Activated CD4-positive, alpha-beta T cell treated with anti-CD3 and anti-CD28 coated beads, Interleukin-2, amount 10 ng/mL, durations not matched to agents 7 days and 5 days (primary cell): ENCODE measurements at places on chromosomes 12 and 14. TPM values are rescaled to one million over a fixed set of nuclear protein-coding genes. Genes with fewer than 3 reads are reported as not detected.

GRCh38 chr12:15720295-15720694, 68.9 kb downstream of the EPS8 start:
- H3K4me1 ChIP-seq, result no peaks in the 10 kb centered on the region
- H3K4me3 ChIP-seq, result no peak overlapping the region
- peaks cover 10% of the 10 kb centered on the region for H3K27me3 ChIP-seq

DNA sequence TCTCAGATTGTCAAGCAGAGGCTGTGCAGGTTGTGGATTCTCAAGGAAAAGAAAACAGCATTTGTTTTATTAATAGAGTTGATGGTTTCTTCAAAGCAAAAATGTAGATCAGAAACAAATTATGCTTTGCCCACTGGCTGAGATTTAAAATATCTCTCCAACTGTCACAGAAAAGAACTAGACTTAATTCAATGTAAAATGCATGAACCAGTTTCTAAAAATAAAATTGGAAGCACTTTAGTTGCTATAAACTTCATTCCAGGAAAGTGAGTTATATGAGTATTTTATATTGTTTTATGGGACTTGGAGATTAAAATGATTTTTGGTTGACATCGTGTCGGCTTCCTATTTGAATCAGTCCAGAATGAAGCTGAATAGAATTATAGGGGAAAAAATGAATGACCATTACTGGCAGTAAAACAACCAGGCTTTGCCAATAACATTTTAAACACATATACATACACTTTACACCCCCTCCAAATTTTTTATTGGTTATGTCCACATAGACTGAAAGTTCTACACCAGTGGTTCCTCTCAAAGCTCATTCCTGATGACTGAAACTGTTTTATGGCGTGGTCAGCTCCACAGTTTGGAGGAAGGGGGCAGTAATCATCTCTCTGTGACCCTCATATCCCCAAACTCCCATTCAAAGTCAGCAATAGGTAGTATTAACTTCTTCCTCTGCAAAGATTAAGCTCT, 55.5 kb upstream of the DAAM1 start:
- H3K27ac ChIP-seq, result no peak overlapping the region
- no peaks in the 10 kb centered on the region for H3K36me3 ChIP-seq
- peaks cover 25% of the 10 kb centered on the region for H3K27me3 ChIP-seq
- H3K4me3 ChIP-seq, result no peak overlapping the region
- H3K4me1 ChIP-seq, result no peaks in the 10 kb centered on the region
- no peak for DNase-seq

GRCh38 chr12:7642876-7643309, 22.8 kb downstream of the APOBEC1 start:
- peaks cover 11% of the 10 kb centered on the region for H3K27me3 ChIP-seq
- DNase-seq, result peak; percentile 53
- H3K36me3 ChIP-seq, result no peaks in the 10 kb centered on the region

DNA sequence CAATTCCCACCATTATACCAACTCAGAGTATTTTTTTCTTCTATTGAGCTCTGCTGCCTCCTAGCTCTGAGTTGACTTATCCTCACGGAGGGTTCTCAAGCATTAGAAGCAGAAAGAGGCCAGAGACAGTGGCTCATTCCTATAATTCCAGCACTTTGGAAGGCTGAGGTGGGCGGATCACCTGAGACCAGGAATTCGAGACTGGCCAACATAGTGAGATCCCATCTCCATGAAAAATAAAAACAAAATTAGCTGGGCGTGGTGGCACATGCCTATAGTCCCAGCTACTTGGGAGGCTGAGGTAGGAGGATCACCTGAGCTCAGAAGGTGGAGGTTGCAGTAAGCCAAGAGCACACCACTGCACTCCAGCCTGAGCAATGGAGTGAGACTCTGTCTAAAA, 21.0 kb downstream of the HPD start:
- no peak overlapping the region for H3K4me3 ChIP-seq
- H3K36me3 ChIP-seq, result no peaks in the 10 kb centered on the region
- no peak for DNase-seq
- no peaks in the 10 kb centered on the region for H3K27me3 ChIP-seq

GRCh38 chr12:16555630-16556029, 50.3 kb downstream of the LMO3 start:
- H3K36me3 ChIP-seq, result no peaks in the 10 kb centered on the region
- H3K4me1 ChIP-seq, result no peaks in the 10 kb centered on the region
- DNase-seq, result no peak
- no peaks in the 10 kb centered on the region for H3K27me3 ChIP-seq

- H3K4me3 ChIP-seq, result peak overlapping the region; percentile 8
- no peaks in the 10 kb centered on the region for H3K27me3 ChIP-seq
- peaks cover 77% of the 10 kb centered on the region for H3K36me3 ChIP-seq
- H3K27ac ChIP-seq, result peak overlapping the region; percentile 61
Measured at GRCh38 chr12:905261-906031, 44.0 kb downstream of the RAD52 start.

DNA sequence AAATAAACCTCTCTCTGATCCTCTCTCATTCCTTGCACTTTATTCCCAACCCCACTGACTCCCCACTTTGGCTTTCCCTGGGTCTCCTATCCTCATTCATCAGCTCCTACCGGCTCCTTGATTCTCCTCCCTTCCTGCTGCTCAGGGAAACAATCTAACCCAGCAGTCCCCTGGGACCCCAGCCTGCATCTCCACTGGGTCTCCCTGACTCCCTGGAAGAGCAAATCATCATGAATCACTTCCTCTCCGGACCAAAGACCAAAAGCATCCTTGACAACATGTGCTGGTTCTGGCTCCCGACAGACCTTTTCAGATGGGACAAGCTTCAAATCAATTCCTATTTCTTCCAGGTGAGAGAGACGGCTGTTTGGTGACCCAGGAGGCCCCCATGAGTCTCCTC, 76.6 kb downstream of the HSPB8 start:
- no peak overlapping the region for H3K4me3 ChIP-seq
- H3K36me3 ChIP-seq, result no peaks in the 10 kb centered on the region
- no peak overlapping the region for H3K27ac ChIP-seq
- H3K27me3 ChIP-seq, result no peaks in the 10 kb centered on the region

GRCh38 chr12:130646716-130647370, 69.3 kb downstream of the RIMBP2 start:
- H3K4me3 ChIP-seq, result no peak overlapping the region
- DNase-seq, result no peak
- no peak overlapping the region for H3K27ac ChIP-seq

DNA sequence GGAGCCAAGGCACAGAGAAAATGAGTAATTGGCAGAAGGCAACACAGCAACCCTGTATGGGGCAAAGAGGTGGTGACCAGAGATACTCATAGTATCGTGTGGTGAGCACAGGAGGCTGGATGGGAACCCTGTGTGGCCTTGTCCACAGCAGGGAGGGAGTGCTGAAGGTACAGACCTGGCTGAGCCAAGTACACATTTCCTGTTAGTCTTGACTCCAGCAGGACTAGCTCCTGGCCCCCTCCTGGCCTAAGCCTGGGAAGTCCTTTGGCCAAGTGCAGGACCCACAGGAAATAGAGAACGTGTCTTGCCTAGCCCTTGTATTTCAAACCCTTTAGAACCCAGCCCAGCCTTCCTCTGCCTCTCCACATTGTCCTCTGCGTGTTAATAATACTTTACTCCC, 289.8 kb upstream of the PWP1 start:
- H3K4me3 ChIP-seq, result no peak overlapping the region
- H3K4me1 ChIP-seq, result peaks cover 65% of the 10 kb centered on the region
- H3K27me3 ChIP-seq, result no peaks in the 10 kb centered on the region
- peaks cover 9% of the 10 kb centered on the region for H3K36me3 ChIP-seq

DNA sequence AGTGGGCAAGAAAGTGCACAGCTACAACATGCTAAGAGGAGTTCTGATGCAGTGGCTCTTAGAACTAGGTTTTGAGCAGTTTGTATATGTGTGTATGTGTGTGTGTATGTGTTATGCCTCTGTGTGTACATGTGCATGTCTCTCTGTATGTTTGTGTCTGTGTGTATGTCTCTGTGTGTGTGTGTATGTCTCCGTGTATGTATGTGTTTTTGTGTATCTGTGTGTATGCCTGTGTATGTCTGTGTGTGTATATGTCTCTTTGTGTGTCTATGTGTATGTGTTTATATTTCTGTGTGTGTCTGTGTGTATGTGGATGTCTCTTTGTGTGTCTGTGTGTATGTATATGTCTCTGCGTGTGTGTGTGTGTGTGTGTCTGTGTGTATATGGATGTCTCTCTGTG, 139.6 kb downstream of the C12orf75 start:
- no peak overlapping the region for H3K4me3 ChIP-seq
- peaks cover 11% of the 10 kb centered on the region for H3K27me3 ChIP-seq
- no peaks in the 10 kb centered on the region for H3K4me1 ChIP-seq
- no peak overlapping the region for H3K27ac ChIP-seq

The RNU6-7 gene
- not detected for total RNA-seq

The PTPRO gene
- total RNA-seq, result 7.7 TPM

The SOAT2 gene
- total RNA-seq, result 1.7 TPM

The MDGA2 gene
- total RNA-seq, result not detected

The DDX23 gene
- total RNA-seq, result 143 TPM

The NR1H4 gene
- not detected for total RNA-seq
